NCI-H460 (cell line): ENCODE measurements at places on chromosomes 12 and 14. TPM values are rescaled to one million over a fixed set of nuclear protein-coding genes. Genes with fewer than 3 reads are reported as not detected.

The CISTR gene
- total RNA-seq: not detected in 2 replicates

The KRT5 gene
- not detected in 2 replicates for total RNA-seq

The LGR5 gene
- total RNA-seq: not detected in 2 replicates

The SYT1 gene
- total RNA-seq: 12.9 and 14.5 TPM in 2 replicates

The ACOT4 gene
- 3.6 and 4.9 TPM in 2 replicates for total RNA-seq

The RASAL1 gene
- 2.3 and 2.6 TPM in 2 replicates for total RNA-seq

The CLEC12A gene
- total RNA-seq: not detected in 2 replicates

The TSHR gene
- 0.06 TPM in 1 of 2 replicates, not detected in the other for total RNA-seq

The NKX2-1 gene
- total RNA-seq: not detected in 2 replicates

The DNAJC22 gene
- total RNA-seq: 1.7 and 2.2 TPM in 2 replicates

The MYF6 gene
- not detected in 2 replicates for total RNA-seq

The PMCH gene
- not detected in 2 replicates for total RNA-seq

The POTEG gene
- total RNA-seq: not detected in 2 replicates

The CLEC1A gene
- total RNA-seq: not detected in 2 replicates

The TMEM253 gene
- 0.87 and 1.5 TPM in 2 replicates for total RNA-seq

The RFX4 gene
- not detected in 2 replicates for total RNA-seq

The CELA1 gene
- total RNA-seq: not detected in 2 replicates

The PLEK2 gene
- total RNA-seq: 5.9 and 7.1 TPM in 2 replicates

The TMEM229B gene
- 0.07 and 0.20 TPM in 2 replicates for total RNA-seq

The SLC25A29 gene
- total RNA-seq: 30.0 and 34.8 TPM in 2 replicates

The REM2 gene
- 0.32 and 0.37 TPM in 2 replicates for total RNA-seq

The CCDC175 gene
- 0.12 TPM in 1 of 2 replicates, not detected in the other for total RNA-seq

The ISM2 gene
- 0.17 and 0.29 TPM in 2 replicates for total RNA-seq

The USP44 gene
- total RNA-seq: 0.09 TPM in 1 of 2 replicates, not detected in the other

The OR6C3 gene
- total RNA-seq: not detected in 2 replicates

The WNT1 gene
- total RNA-seq: not detected in 2 replicates

The CPNE6 gene
- total RNA-seq: not detected in 2 replicates

The NANOG gene
- total RNA-seq: not detected in 2 replicates

The HOXC12 gene
- not detected in 2 replicates for total RNA-seq

The JAG2 gene
- total RNA-seq: 5.9 and 6.3 TPM in 2 replicates

The GLT8D2 gene
- total RNA-seq: 0.26 and 0.59 TPM in 2 replicates

The ALDH2 gene
- 14.9 and 18.8 TPM in 2 replicates for total RNA-seq

The NPFF gene
- 1.0 TPM in 1 of 2 replicates, not detected in the other for total RNA-seq

The LALBA gene
- total RNA-seq: not detected in 2 replicates

The PTGER2 gene
- 0.29 and 0.42 TPM in 2 replicates for total RNA-seq

The GALNT16 gene
- 22.7 and 23.9 TPM in 2 replicates for total RNA-seq
